ENCODE measurements at places on chromosomes 11 and 22. TPM values are rescaled to one million over a fixed set of nuclear protein-coding genes. Genes with fewer than 3 reads are reported as not detected.
A peak's percentile ranks its signal among the peaks of the same experiment; 100 is the strongest.

DNA sequence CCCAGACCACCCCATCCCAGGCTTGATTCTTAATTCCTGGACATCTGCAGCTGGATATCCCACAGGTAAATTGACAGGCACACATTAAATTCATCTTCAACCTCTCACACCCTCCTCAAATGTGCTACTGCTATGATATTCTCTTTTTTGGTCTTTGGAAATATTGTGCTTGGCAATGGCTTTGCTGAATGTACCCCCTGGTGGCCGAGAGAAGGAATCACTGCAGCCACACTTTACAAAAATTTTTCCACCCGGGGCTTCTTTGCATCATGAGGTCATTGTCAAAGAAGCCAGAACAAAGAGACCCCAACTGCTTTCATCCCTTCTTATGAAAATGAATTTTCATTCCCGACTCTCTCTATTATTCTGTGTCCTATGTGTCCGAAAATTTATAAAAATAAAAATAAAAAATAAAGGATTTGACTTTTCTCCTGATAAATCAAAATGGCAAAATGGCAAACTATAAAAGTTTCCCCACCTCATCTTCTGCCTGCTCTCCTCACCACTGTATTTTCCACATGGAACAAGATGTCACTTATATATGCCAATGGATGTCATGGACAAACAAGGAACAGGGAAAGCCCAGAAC lies 15.0 kb upstream of the CYB5R2 start:
- DNase-seq = peak; percentile 57

- peak; percentile 16 for DNase-seq
Measured at GRCh38 chr22:24553597-24554312, 1.2 kb downstream of the GUCD1 start.

GRCh38 chr11:32316858-32317642 lies 118.3 kb downstream of the WT1 start:
- no peak for DNase-seq

GRCh38 chr22:49967706-49968208 lies 7.2 kb downstream of the PIM3 start:
- DNase-seq = peak; percentile 52

Gene PTPRJ
- total RNA-seq = 6.6 TPM

DNA sequence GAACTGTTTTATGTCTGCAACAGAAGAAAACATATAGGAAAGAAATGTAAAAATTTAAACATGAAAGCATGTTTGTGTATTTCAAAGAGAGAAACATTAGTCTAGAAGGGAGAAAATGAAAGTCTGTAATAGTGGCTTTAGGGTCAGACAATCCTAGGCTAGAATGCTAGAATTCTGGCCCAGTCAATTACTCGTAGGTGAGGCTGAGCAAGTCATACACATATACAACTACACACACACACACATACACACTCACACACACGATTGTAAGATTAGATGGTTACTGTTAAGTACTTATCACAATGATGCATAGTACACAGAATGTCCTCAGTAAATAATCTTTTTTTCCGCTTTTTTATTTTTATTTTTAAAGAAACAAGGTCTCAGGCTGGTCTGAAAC lies 37.7 kb upstream of the PCF11 start:
- DNase-seq = no peak

DNA sequence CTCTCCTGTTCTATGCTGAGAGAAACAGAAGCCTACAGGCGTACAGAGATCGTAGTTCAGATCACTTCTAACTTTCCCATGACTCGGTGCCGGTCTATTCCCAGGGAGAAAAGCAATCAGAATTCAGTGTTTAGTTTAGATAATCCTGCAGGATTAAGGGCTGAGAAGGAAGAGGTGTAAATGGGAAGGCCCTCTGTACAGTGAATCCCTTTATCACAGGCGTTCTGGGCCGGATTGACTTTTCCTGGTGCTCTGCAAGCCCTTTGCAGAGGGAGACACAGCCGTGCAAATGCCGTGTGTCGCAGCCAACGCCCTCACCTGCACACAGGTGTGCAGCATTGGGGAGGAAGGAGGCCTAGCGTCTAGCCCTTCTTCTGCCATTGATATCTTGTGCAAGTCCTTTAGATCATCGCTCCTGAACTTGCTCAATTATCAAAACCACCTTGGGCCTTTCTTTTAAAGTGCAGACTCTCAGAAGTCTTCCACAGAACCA lies 90.6 kb downstream of the DSCAML1 start:
- no peak for DNase-seq

DNA sequence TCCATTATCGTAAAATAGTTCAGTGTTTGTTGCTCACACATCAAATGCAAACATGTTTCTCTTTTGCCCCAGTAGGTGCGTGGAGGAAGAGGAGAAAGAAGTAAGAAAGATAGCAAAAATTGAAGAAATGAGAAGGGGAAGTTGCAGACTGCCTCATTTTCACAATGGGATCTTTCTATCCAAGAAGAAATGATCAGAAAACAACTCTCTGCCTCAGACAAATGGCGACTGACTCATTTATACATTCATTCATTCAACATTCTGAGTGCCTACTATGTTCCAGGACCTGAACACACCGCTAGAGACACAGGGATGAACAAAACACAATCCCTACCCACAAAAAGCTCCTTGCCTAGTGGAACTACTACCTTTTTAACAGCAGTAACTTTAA lies 367 bp downstream of the HPS5 start:
- DNase-seq = no peak

GRCh38 chr11:44967930-44968496 lies 17.3 kb upstream of the TP53I11 start:
- DNase-seq = no peak

DNA sequence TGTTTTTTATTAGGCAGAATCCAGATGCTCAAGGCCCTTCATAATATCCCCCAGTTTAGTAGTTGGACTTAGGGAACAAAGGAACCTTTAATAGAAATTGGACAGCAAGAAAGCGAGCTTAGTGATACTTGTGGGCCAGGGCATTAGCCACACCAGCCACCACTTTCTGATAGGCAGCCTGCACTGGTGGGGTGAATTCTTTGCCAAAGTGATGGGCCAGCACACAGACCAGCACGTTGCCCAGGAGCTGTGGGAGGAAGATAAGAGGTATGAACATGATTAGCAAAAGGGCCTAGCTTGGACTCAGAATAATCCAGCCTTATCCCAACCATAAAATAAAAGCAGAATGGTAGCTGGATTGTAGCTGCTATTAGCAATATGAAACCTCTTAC lies 1.4 kb downstream of the HBB start:
- DNase-seq = no peak

DNA sequence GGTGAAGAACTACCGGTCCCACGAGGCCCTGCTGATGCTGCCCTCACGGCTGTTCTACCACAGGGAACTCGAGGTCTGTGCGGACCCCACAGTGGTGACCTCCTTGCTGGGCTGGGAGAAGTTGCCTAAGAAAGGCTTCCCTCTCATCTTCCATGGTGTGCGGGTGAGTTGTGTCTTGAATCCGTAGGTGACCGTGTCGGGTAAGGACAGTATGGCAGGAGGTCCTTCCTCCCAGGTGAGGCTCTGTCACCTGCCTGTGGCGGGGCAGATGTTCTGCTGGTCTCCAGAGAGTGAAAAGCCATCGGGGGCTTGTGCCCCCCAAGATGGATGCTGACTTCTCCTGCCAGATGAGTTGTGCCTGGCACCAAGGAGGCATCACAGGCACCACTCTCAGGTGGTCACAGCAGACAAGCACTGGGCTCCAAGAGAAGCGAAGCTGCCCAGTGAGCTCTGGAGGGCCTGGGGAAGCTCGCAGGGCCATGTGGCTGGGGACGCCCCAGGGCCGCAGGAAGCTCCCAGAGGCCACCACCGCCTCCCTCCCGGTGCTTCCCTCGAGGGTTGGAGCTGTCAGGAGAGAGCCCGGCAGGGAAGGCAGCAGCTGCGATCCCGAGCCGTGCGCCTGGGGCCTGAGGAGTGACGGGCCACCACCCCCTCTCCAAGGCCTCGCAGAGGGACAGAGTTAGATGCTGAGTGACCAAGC lies 17.3 kb upstream of the PANX2 start:
- DNase-seq = no peak

GRCh38 chr11:68343761-68344256 lies 31.4 kb downstream of the LRP5 start:
- no peak for DNase-seq

DNA sequence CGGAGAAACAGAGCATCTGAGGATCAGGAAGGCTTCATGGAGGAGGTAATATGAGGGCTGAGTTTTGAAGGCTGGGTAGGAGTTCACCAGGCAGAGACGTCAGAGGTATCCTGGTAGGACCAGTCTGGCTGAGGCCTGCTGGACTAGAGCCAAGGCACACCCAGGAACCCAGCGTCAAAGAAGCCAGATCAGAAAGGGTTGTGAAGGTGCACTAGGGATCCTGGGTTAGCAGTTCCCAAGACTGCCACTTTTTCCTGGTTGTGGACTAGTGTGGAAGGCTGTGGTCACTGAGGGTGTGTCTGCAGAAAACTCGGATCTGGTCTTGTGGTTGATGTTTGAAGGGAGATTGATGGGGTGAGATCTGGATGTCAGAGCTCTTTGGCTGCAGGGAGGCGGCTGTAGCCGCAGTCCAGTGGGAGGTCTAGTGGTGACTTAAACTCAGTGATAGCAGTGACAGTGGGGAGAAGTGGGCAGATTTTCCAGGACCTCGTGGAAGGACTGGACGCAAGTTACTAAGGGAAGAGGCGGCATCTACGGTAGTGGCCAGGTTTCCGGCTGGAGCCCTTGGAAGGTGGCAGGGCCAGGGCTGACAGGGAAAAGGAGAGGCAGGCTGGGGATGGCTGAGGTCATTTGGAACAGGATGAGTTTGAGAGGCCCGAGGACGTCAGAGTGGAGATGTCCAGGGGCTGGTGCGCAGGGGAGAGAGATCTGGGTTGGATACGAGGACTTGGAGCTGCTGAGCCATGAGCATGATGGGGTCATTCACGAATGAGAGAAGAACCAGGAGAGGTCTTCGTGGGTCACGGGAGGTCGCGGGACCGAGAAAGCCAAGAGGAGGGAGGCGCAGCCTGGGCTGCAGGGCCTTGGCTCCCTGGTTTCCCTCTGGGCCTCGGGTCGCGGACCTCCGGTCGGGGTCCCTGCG lies 10.9 kb downstream of the RELA start:
- peak; percentile 46 for DNase-seq

GRCh38 chr11:13208921-13209320 lies 68.7 kb upstream of the BMAL1 start:
- DNase-seq = no peak

GRCh38 chr11:10390375-10390774 lies 64.7 kb upstream of the AMPD3 start:
- peak; percentile 51 for DNase-seq

DNA sequence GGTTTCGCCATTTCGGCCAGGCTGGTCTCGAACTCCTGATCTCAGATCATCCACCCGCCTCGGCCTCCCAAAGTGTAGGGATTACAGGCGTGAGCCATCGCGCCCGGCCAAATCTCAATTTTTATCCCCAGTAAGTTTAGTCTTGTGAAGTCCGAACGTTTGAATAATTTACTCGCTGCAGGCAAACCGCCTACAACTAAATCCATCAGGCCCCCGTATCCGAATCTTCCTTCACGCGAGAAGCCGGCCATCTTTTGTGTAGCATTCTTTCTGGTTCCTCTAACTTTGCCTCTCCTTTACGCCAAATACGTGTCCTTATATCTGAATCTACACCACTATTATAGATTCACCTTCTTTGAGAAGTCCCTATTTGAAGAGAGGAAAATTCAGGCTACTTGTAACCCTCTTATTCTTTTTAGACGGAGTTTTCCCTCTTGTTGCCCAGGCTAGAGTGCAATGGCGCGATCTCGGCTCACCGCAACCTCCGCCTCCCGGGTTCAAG lies 581 bp upstream of the EIF3L start:
- peak; percentile 42 for DNase-seq

GRCh38 chr11:134725716-134726639 lies 313.9 kb upstream of the B3GAT1 start:
- DNase-seq = no peak

- peak; percentile 2 for DNase-seq
Measured at GRCh38 chr11:122882189-122882856, at the start of gene JHY. Gene JHY (plus strand): TSS chr11:122882759. CDS start chr11:122885850, 3,091 bp downstream.

GRCh38 chr11:69001243-69002081 lies 11.6 kb downstream of the MRGPRF start:
- DNase-seq = no peak

GRCh38 chr11:112961146-112961668 lies at the start of gene NCAM1:
Gene NCAM1 (plus strand): TSS chr11:112961420.
- DNase-seq = peak; percentile 49

DNA sequence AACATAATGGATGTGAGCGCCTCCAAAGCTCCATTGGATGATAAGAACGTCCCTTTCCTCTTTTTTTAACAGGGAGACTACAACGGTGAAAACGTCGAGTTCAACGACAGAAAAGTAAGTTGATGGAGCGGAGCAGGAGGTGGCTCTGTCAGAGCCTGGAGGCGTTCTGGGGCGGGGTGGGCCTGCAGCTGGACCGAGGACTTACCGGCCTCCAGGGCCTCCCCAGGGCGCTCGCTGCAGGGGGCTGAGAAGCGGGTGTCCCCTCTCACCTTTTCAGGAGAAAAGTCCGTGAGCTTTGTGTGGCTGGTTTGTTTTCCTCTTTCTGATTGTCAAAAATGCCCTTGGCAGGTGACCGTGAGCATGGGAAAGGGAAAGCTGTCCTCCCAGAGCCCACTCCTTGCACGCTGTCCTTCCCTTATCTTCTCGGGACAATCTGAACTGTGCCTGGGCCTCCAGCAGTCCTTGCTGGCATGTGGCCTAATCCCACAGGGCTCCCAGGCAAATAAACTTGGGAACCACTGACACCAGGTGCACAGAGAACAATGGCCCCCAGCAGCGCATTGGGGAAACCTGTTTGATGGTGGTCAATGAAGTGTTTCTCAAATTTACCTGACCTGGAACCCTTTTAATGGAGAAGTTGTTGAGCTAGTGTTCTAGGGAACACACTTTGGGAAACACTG lies 38.4 kb downstream of the ANO1 start:
- no peak for DNase-seq

DNA sequence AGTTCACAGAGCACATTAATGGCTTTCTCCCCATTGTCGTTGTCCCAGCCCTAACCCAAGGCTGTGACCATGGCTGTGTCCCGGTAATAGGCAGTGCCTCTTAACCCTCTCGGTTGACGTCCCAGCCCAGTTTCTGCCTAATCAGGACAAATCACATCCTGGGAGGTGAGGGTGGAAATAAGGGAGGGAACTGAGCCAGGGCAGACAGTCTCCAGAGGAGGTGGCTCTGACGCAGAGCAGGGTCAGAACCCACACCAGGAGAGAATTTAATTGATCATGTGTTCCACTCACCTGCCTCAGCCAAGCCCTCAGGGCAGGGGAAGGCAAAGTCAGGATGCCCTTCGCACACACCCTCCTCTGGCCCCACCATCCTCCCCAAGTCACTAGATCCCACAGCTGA lies 17.0 kb downstream of the SLC43A1 start:
- no peak for DNase-seq

Gene RIN1
- total RNA-seq = 10.1 TPM

Gene TSKU
- total RNA-seq = 24.6 TPM

- DNase-seq = no peak
Measured at GRCh38 chr22:30780026-30780425, 85.4 kb downstream of the OSBP2 start.

Gene GNG3
- total RNA-seq = not detected

DNA sequence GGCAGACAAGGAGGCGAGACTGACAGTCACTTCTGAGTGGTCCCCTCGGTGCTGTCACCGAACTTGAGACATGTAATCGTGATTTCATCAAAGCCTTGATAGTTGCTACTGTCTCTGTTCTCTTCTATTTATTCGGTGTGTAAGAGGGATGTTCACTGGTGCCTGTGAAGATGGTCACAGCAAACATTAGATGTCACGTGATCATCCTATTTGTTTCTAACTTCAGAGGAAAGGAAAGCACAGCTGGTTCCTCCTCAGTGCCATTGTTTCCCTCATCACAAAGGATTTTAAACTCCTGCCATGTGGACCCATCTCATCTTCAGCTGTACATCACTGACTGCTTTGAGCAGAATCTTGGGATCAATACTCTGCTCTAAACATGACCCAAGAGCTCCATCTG lies 73.1 kb upstream of the CLMP start:
- no peak for DNase-seq

Gene DRD2
- not detected for total RNA-seq

All from fibroblast of the aortic adventitia (primary cell).